ENCODE measurements at places on chromosomes 5 and 9. TPM values are rescaled to one million over a fixed set of nuclear protein-coding genes. Genes with fewer than 3 reads are reported as not detected.

DNA sequence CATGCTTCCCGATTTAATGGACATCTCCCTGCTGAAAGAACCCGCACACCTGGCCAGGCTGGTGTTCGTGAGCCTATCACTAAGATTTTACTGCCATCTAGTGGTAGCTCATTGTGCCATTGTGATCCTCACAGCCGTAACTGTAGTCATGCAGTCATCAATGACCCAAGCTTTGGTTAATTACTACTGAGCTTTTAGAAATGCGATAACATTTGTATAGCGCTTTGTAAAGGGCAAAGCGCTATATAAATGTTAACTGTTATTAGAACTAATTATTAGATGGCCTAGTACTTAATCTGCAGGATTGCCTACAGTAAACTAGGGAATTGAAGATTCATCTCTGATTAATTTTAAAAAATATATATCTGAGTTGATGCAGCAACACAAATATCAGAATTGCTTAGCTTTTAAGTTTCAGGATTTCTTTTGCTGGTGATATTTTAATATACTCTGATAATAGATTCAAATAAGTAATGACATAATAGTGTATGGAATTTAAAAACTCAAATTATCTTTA is 90.2 kb downstream of the HACD4 start:
- peak; percentile 79 for DNase-seq

Gene SPATA9
- not detected for total RNA-seq

DNA sequence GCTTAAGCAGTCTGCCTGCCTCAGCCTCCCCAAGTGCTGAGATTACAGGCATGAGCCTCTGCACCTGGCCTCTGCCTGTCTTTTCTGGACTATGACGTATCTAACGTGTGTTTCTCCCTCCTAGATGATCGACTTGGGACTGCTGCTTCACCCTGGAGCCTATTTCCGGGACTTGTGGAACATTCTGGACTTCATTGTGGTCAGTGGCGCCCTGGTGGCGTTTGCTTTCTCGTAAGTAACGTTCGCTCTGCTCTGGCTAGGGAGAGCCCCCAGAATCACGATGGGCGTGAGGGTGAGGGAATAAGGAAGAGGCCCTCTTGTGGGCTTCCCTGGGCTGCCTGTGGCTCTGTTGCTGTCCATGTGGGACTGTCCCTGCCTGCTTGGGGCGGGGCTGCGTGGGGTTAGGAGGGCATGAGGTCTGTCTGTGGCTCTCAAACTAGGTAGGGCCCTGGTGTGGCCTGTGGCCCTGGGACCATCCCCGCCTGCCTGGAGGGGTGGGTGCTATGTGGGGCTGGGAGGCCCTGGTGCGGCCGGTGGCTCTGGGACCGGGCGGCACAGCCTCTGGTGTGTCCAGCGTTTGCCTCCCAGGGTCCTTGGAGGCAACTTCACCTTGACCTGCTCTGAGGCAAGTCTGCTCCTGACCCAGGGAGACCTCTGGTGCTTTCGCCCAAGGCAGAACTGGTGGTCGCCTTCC is 171.7 kb downstream of the CACNA1B start:
- DNase-seq: no peak

- no peak for DNase-seq
These were observed 15.3 kb downstream of the FAM169A start for GRCh38 chr5:74850789-74851425.

DNA sequence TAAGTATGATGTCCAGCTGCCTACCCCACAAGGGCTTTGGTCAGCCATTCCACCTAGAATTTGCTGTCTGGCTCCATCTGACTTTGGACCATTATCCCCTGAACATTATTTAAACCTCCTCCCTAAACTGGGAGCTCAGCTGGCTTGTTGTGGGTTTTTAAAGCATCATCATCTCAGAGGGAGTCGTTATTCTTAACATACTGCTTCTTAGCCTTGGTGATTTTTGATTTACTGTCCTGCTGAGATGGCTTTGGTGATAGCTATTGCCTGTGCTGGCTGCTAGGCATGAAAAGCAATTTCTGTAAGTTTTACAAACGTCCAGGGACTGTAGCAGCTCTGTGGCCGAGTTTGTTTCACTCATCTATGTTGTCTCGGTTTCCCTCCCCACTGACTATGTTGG is 256.1 kb downstream of the NR3C1 start:
- no peak for DNase-seq

- DNase-seq: peak; percentile 56
These were observed 12.0 kb downstream of the GPSM1 start for GRCh38 chr9:136339173-136339957.

- no peak for DNase-seq
These were observed 133.5 kb downstream of the PSAT1 start for GRCh38 chr9:78430387-78430786.

Gene LCN15
- total RNA-seq: not detected

- DNase-seq: no peak
These were observed 168.4 kb downstream of the GADD45G start for GRCh38 chr9:89773170-89773569.

Gene NXNL2
- total RNA-seq: 0.66 TPM

Gene FOXD4L4
- not detected for total RNA-seq

Gene NOL6
- 35.9 TPM for total RNA-seq

Gene CBY3
- total RNA-seq: 1.4 TPM

DNA sequence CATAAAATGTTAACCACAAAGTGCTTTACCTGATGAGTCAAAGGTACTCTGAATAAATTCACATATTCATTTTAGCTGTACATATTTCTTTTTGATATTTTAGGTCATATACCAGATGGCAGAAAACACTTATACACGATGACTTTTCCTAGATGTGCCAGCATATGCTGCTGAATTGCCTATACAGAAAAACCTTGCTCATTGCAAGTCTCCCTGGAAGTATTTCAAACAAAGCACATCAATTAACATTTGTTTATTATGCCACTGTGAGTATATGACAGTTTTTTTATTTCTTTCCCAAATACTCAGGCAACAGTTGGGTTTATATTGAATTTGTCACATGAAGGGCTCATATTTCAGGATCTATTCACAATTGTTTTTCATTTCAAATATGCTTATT is 180.8 kb downstream of the TMEM232 start:
- DNase-seq: no peak

DNA sequence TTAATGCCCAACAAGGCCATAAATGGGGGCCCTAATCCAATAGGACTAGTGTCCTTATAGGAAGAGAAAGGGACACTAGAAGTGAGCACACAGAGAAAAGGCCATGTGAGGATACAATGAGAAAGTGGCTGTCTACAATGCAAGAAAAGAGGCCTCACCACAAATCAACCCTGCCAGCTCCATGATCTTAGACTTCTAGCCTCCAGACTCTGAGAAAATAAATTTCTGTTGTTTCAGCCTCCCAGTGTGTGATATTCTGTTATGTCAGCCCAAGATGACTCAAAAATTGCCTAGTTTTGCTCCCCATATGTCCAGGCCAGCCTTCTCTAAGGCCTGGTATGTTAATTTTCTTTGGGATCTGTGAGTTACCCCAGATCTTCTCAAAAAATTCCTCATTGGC is 32.3 kb upstream of the HTR4 start:
- no peak for DNase-seq

Gene C9orf152
- total RNA-seq: 1.4 TPM

DNA sequence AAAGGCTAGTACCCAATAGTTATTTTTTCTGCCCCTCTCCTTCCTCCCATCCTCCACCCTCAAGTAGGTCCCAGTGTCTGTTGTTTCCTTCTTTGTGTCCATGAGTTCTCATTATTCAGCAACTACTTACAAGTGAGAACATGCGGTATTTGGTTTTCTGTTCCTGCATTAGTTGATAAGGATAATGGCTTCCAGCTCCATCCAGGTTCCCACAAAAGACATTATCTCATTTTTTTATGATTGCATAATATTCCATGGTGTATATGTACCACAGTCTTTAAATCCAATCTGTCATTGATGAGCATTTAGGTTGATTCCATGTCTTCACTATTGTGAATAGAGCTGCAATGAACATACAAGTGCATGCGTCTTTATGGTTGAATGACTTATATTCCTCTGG is 128.3 kb upstream of the ANKRD55 start:
- no peak for DNase-seq

Gene FOXD4L5
- 0.04 TPM for total RNA-seq

DNA sequence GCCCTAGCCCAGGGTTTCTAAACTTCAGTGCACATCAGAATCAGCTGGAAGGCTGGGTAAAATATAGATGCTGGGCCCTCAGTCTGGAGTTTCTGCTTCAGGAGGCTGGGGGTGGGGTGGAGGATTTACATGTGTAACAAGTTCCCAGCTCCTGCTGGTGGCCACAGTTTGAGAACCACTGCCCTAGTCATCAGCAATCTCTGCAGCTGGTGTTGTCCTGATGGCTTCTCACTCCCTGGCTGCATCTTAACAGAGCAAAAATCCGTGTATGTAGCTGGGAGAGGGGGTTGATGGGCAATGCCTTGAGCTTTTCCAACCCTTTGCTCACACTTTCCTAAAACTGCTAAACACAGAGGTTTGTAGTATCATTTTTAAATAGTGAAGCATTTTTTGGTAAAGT is 186.0 kb upstream of the KLF9 start:
- DNase-seq: no peak

DNA sequence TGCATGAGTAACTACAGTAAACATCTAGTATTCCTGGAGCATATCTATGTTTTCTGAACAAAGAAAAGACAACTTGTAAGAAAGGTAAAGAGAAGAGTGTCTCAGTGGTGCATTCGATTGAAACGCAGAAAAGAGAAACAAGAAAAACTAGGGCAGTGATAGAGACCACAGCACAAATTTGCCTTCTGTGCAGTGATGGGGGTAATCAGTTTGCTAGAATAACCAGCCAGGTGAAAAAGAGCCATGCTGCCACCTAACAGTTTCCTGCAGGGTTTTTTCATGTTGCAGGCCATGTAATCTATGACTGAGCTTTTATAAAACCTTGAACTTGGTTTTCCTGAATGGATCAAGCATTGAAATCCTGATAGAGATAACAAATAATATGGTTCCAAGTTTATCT is 198.4 kb upstream of the MEF2C start:
- no peak for DNase-seq

All from PC-3 (cell line).